ENCODE measurements at places on chromosomes 11 and 22. TPM values are rescaled to one million over a fixed set of nuclear protein-coding genes. Genes with fewer than 3 reads are reported as not detected.

SMIM38 gene
- total RNA-seq = 0.51 TPM

POU2AF3 gene
- 0.72 TPM for total RNA-seq

MUC5B gene
- 159 TPM for total RNA-seq

DNA sequence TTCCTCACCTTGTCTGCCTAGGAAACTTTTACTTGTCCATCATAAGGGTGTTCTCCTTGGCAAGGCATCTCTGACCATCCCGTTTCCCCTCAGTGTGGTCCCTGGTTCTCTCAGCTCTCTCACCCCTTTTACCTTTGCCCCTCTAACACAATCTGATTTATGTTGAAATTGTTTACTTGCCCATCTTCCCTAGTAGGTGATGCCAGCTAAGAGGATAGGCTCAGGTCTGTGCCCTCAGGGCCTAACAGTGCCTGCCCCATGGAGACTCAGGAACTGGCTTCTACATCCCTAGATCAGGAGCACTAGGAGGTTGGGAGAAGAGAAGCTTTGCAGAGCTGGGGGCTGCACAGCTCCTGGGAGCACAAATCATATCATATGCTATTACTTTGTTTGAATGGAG lies 21.1 kb upstream of the ALG8 start:
- no peak for DNase-seq

DNA sequence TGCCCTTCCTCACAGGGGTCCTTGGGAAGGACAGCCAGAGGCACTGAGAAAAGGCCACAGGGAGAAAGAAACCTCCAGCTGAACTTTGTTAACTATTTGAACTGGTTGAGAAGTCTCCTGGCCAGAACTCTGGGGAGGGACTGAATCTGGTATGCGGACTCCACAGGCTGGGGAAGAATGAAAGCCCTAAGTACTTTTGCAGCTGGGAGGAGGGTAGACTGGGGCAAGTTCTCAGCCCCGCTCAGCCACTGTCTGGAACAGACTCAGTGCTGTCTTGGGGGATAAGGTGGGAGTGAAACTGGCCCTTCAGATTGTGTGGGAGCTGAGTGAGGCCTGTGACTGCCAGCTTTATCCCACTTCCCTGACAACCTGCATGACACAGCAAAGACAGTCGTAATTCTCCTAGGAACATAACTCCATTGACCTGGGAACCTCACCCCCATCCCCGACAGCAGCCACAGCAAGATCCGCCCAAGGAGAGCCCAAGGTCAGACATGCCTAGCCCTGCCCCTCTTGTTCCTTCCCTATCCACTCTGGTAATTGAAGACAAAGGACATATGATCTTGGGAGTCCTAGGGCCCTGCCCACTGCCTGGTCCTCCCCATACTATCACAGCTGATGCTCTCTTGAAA lies 475.1 kb upstream of the CNTN5 start:
- no peak for DNase-seq

GRCh38 chr11:94175535-94175934 lies 46.9 kb downstream of the PANX1 start:
- DNase-seq = peak; percentile 33

GRCh38 chr11:134282121-134283045 lies 6.2 kb downstream of the GLB1L3 start:
- DNase-seq = no peak

- no peak for DNase-seq
These were observed 6.8 kb downstream of the SLN start for GRCh38 chr11:107705027-107705426.
